ENCODE measurements at places on chromosomes 3 and 15. TPM values are rescaled to one million over a fixed set of nuclear protein-coding genes. Genes with fewer than 3 reads are reported as not detected.

The NR2E3 gene
- total RNA-seq = not detected

GRCh38 chr3:124131158-124131557 lies 139.2 kb upstream of the ROPN1 start:
- no peak for DNase-seq

DNA sequence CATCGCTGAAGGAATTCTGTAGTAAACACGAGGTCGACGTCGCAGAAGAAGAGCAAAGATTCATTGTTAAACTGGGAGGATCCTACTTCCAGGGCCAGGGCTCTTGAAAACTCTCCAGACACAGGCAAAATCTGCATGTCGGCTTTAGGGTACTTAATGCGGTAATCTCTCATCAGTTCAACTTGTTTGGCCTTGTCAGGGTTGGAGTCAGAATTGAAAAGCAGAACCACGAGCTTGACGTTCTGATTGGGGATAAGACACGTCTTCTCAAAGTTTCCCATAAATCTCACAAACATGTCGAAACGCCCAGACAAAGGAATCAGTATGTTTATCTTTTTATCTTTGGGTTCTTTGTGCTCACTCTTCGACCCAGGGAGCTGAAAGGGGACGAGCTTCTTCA lies 74.0 kb downstream of the CHSY1 start:
- DNase-seq = no peak

- DNase-seq = no peak
Observed at GRCh38 chr3:178203165-178203564, 333.1 kb upstream of the KCNMB2 start.

The RASGRP1 gene
- 105 TPM for total RNA-seq

GRCh38 chr3:112365636-112366035 lies 32.7 kb downstream of the CD200 start:
- DNase-seq = no peak

GRCh38 chr3:79767905-79768267 lies at the start of gene ROBO1:
Gene ROBO1 (minus strand): TSS chr3:79767998.
- DNase-seq = no peak

GRCh38 chr3:114078126-114078525 lies 21.6 kb downstream of the QTRT2 start:
- DNase-seq = no peak

The SLC25A38 gene
- total RNA-seq = 28.2 TPM

The CYP19A1 gene
- not detected for total RNA-seq

GRCh38 chr3:126406389-126407296 lies 11.9 kb downstream of the CFAP100 start:
- no peak for DNase-seq

DNA sequence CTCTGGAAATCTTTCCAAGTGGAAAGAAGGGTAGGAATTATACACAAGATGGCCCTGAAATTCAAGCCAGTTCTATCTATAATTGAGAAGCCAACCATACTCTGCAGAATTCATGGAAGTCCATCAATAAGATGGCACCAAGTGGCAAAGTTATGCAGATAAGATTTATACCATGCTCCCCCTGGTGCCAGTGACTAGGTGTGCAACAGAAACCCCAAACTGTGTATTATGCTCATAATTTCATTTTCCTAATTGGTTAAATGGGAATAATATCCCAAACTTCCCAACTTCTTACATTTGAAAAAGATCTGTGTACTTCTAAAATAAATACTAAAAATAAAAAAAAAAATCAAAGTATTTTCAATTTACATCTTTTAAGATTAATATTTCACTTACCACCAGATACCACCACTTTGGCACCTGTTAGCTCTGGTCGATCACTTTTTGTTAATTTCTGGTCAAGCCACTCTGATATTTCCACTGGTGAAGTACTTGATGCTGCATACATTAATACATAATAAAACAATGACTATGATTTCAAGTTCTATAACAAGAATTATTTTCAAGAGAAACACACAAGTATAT lies 25.9 kb downstream of the ETFA start:
- peak; percentile 7 for DNase-seq

The LRRC28 gene
- total RNA-seq = 16.1 TPM

- DNase-seq = peak; percentile 40
Observed at GRCh38 chr3:39639344-39640236, 169.8 kb upstream of the MYRIP start.

The TMEM44 gene
- 4.4 TPM for total RNA-seq

- DNase-seq = no peak
Observed at GRCh38 chr15:77606142-77607034, 26.3 kb downstream of the LINGO1 start.

- no peak for DNase-seq
Observed at GRCh38 chr3:132231633-132232032, 85.6 kb upstream of the ACP3 start.

The CHST14 gene
- total RNA-seq = 4.3 TPM

GRCh38 chr15:68555679-68556037 lies 23.1 kb upstream of the CORO2B start:
- no peak for DNase-seq

GRCh38 chr3:112372396-112372795 lies 39.4 kb downstream of the CD200 start:
- no peak for DNase-seq

The EPHA6 gene
- not detected for total RNA-seq

- DNase-seq = peak; percentile 44
Observed at GRCh38 chr3:9776896-9777693, 7.3 kb upstream of the CAMK1 start.

GRCh38 chr3:99467420-99467819 lies 171.0 kb upstream of the COL8A1 start:
- no peak for DNase-seq

The PARP15 gene
- total RNA-seq = 13.3 TPM

DNA sequence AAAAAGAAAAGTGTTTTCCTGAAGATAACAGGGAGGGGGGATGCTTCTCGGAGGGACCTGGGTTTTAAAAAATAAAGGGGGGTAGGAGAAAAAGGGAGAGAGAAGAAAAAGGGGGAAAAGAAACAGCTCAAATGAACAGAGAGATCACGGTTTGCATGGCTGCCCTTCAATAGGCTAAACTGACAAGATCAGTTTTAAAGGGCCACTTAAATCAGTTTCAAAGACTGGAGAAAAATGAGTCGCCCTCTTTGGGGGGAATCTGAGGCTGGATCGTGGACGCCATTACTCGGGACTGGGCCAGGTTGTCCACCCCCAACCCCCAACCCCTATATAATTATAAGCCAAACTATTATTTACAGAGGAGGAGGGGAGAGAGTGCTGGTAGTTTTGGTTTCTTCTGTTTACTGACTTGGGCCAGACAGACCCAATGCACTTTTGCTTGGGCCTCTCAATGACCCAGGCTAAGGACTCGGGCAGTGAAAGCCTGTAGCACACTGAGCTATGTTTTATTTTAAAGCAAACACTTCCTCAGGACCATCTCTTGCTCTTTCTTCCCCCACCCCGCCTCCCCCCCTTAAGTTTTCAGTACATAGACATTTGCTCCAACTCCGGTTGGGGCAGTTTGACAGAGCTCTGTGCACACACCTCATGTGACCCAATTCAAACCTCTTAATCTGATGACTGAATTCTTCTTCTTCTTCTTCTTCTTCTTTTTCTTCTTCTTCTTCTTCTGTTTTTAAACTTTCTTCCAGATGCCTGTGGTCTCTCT lies 6.3 kb downstream of the NR2F2 start:
- DNase-seq = no peak

The HRG gene
- total RNA-seq = not detected

The CFAP92 gene
- total RNA-seq = 0.38 TPM

- DNase-seq = no peak
Observed at GRCh38 chr15:61742591-61742990, 317.7 kb downstream of the VPS13C start.

The SH2D7 gene
- not detected for total RNA-seq

GRCh38 chr3:134419214-134419959 lies 45.1 kb upstream of the AMOTL2 start:
- DNase-seq = no peak

GRCh38 chr15:36844534-36844998 lies 255.8 kb downstream of the MEIS2 start:
- DNase-seq = no peak

The DPPA2 gene
- total RNA-seq = not detected

DNA sequence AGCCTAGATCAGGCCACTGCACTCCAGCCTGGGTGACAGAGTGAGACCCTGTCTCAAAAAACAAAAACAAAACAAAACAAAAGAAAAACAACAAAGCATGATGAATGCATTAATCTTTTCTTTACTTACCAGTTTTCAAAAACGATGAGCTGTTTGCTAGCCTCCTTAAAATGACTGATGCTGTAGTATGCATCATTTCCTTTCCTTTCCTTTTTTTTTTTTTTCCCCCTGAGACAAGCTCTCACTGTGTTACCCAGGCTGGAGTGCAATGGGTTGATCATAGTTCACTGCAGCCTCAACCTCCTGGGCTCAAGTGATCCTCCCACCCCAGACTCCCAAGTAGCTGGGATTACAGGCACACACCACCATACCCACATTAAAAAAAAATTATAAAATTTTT lies 202.0 kb downstream of the ADAMTSL3 start:
- DNase-seq = no peak

DNA sequence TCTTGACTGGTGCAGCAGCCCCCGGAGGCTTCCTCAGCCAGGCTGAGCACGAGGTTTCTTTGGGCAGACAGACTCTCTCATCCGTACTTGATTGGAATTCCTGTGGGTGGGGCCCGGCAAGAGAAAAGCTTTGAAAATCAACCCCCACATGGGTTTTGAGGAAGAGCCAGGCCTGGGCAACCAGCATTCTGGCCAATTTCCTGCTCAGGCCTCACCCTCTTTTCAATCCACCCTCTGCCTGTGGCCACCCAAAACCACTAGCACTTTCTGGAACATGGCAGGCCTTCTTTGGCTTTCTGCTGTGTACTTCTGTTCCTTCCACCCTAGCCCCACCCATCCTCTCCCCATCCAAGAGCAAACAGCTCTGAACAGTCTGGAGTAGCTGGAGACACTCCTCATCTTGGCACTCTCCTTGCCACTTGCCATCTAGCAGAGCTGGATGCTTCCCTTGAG lies 5.9 kb downstream of the MYO5C start:
- DNase-seq = no peak

The GOLGA6L1 gene
- total RNA-seq = not detected

DNA sequence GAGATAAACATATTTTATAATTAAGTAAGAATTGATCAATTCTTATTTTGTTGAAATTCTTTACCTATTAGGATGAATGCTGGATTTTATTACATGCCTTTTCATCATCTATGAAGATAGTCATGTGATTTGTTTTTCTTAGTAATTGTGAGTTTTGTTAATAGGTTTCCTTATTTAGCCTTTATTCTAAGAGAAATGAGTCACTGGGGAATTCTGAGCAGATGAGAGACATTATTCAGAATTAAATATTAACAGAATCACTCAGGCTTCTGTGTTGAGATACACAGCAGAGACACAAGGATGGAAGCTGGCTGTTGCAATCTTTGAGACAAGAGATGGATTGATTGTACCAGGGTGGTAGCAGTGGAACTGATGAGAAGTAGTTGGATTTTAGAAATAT lies 7.4 kb upstream of the ANO10 start:
- no peak for DNase-seq

DNA sequence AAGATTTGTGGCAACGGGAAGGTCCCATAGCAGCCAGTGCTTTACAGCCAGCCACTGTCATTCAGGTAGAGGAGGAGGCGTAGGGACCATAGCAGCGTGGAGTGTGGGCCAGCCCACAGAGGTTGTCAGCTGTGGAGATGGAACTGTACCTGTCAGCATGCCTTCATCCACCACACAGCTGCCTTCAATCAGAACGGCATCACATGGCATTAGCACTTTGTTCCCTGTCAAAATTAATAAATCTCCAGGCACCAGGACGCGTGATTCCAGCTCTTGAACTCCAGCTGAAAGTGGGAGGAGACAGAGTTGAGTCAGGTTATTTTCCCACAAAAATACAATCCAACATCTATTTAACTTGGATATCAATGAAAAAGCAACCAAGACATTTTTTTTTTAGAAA lies 84.0 kb downstream of the ATP13A4 start:
- no peak for DNase-seq

The TGM5 gene
- total RNA-seq = 0.22 TPM

DNA sequence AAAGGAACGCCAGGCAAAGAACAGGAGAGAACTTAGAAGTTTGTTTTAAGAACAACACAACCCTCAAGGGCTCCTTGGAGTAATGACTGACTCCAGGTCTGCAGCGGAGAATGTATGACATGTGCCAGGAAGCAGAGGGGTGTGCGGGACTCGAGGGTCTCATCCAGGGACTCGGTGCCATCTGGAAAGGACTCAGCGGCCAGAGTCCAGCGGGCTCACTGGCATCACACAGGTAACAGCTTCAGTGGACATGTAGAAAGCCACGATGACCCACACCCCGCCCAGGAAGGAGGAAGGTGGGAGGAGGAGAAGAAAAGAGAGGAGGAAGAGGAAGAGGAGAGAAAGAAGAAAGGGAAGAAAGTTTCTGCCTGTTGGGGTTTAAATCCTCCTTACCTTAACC lies 21.4 kb downstream of the GP9 start:
- no peak for DNase-seq

The ACSBG1 gene
- total RNA-seq = 0.18 TPM

The CACNA1D gene
- total RNA-seq = not detected

The STRIT1 gene
- not detected for total RNA-seq

The SERINC4 gene
- 0.09 TPM for total RNA-seq

GRCh38 chr15:100116416-100117190 lies 225.2 kb downstream of the ADAMTS17 start:
- no peak for DNase-seq

The IL17RC gene
- total RNA-seq = 0.22 TPM

- DNase-seq = no peak
Observed at GRCh38 chr3:53646723-53647122, 152.3 kb downstream of the CACNA1D start.

GRCh38 chr15:65363766-65364165 lies 14.0 kb downstream of the IGDCC3 start:
- no peak for DNase-seq

The ANKRD63 gene
- not detected for total RNA-seq

DNA sequence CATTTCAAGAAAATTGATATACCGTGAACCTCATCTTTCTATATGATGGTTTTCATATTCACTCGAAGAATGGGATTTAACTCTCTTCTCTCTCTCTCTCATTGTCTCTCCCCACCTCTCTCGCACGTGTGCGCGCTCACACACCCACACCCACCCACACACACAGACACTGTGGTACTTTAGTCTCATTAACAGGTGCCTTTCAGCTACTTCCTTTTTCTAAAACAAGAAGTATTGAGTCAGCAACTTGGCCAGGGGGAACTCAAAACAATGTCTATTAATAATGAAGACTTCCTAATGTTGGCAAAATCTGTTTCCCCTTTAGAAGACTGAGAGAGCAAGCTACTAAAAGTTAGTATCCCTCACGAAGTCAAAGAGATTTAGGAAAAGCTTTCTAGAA lies 150.7 kb downstream of the TMCO5A start:
- DNase-seq = peak; percentile 13

GRCh38 chr3:54918516-54918915 lies 9.3 kb downstream of the LRTM1 start:
- DNase-seq = no peak

GRCh38 chr3:193826159-193826795 lies 233.3 kb downstream of the OPA1 start:
- no peak for DNase-seq

- DNase-seq = no peak
Observed at GRCh38 chr3:195522254-195523023, 20.7 kb downstream of the PPP1R2 start.

Data from activated CD8-positive, alpha-beta T cell treated with anti-CD3 and anti-CD28 coated beads for 36 hours (primary cell).